Stimulated activated CD4-positive, alpha-beta T cell treated with anti-CD3 and anti-CD28 coated beads, Interleukin-1b, Interleukin-23, amount 100 ng/mL, for 48 hours (primary cell): ENCODE measurements at places on chromosomes 1 and 21.
A peak's percentile ranks its signal among the peaks of the same experiment; 100 is the strongest.

DNA sequence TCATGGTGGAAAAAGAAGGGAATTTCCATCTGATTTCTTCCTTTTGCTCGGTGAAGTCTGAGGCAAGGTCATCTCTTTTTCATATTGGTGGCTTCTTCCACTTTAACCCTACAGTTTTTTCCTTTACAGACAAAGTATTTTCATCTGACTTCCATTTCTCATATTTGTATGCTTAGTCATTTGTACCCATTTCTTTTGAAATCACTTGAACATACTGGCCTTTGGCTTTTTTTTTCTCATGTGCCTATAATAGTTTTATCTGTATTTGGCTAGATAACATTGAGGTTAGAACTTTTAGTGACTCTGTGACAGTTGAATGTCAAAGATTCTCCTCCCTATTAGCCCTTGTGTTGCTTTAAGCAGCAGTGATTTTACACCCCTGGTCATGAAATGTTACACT lies 27.7 kb downstream of the IL12RB2 start:
- DNase-seq: no peak

GRCh38 chr1:30747033-30748008 lies 10.3 kb downstream of the LAPTM5 start:
- no peak for DNase-seq

GRCh38 chr21:38958940-38959691 lies 153.4 kb downstream of the ETS2 start:
- peak; percentile 34 for DNase-seq

DNA sequence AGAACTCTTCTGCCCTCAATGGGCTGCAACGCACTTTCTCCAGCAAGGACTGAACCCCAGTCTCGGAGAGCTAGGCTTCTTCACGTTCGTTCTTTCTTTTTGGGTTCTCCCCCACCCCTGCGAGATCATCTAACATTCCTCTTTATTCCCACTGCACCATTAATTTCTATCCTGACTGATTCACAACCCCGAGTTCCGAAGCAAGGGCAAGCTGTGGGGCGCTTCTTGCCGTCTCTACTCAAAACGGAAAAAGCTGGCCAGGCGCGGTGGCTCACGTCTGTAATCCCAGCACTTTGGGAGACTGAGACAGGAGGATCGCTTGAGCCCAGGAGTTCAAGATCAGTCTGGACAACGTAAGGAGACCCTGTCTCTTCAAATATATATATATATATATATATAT lies 37.4 kb upstream of the BTG2 start:
- DNase-seq: no peak

DNA sequence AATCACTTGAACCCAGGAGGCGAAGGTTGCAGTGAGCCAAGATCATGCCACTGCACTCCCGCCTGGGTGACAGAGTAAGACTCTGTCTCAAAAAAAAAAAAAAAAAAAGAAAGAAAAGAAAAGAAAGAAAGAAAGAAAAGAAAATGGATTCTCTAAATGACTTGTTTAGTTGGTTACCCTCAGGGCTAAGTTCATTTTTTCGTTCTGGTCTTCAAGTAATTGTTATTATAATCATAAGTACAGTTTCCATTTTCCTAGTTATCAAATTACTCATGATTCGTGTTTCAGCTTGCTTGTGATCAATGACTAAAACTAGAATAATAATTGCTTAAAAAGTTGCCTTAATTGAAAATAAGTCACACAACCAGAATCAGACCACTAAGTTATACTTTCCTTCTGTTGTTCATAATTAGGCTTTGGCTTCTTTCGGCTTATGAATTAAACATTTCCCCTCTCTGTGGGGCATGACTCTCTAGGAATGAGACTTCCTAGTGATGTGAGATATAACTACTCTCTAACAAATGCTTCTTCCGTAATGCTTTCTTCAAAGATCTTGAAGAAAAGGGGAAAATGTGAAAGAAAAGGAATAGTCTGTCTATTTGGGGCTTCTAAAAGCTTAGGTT lies 9.6 kb upstream of the RLF start:
- no peak for DNase-seq

- DNase-seq: no peak
These were observed 382.3 kb upstream of the ZRANB2 start for GRCh38 chr1:71463144-71463543.

DNA sequence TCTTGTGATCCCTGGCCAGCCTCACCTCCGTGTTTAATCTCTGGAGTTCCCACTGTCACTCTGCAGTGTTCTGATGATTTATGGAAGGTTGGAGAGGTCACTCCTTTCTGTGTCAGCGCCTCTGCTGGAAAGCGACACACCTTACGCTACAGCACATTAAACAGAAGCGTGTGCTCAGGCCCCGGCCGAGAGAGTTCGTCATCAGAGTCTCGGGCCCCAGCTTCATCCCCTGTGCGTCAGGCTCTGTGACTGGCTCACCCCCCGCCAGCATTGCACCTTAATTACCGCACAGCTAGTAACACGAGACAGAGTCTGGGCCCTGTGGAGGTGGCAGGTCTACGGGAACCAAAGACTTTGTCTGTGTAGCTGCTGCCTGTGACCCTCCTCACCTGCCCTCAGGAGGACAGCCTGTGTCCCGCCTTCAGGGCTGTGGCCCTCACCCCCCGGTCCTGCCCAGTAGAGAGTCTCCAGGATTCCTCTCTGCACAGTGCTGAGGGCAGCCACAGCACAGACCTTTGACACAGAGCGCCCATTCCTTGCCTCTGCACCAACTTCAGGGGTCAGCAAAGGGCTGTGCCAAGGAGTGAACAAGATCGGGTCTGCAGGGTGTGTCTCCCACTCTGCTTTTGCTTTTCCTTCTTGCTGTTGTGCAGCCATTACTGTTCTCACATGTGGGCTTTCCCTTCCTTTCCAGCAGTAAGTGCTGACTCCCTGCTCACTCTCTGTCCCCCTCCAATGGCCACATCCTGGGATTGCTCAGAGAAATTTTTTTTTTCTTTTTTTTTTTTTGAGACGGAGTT lies 157.6 kb downstream of the PGBD5 start:
- DNase-seq: no peak

DNA sequence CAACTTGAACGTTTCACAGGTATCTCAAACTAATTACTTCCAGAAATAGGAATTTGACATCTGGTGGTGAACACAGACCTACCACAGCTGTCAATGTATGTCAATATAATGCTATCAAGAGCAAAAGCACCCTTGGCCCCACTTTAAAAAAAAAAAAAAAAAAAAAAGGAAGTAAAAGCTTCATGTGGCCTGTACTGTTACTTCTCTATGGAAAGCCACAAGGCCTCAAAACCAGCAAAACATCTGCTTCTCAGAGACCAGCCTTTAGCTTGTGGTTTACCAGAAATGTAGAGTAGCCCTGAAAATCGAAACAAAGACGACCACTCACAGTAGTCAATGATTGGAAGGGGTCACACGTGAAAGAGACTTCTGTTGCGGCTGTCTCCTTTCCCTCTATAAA lies 109.6 kb downstream of the SLC45A1 start:
- DNase-seq: no peak

DNA sequence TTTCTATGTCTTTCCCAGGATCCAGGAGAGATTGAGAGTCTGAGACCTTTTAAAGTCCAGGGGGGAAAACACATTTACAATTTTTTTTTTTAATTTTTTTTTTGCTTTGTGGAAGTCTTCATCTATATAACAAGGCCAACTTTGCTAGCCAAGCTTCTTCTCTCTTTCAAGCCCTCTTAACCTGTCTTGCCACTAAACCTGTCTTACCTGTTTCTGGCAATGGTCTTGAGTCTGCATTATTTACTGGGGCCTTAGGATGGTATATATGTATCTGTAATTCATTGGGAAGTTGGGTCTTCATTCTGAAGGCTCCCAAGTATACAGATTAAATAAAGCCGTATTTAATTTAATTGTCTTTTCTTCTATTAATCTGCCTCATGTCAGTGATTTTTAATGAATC lies 750.9 kb upstream of the B3GALT2 start:
- no peak for DNase-seq

GRCh38 chr1:71908871-71909390 lies 373.4 kb downstream of the NEGR1 start:
- no peak for DNase-seq

DNA sequence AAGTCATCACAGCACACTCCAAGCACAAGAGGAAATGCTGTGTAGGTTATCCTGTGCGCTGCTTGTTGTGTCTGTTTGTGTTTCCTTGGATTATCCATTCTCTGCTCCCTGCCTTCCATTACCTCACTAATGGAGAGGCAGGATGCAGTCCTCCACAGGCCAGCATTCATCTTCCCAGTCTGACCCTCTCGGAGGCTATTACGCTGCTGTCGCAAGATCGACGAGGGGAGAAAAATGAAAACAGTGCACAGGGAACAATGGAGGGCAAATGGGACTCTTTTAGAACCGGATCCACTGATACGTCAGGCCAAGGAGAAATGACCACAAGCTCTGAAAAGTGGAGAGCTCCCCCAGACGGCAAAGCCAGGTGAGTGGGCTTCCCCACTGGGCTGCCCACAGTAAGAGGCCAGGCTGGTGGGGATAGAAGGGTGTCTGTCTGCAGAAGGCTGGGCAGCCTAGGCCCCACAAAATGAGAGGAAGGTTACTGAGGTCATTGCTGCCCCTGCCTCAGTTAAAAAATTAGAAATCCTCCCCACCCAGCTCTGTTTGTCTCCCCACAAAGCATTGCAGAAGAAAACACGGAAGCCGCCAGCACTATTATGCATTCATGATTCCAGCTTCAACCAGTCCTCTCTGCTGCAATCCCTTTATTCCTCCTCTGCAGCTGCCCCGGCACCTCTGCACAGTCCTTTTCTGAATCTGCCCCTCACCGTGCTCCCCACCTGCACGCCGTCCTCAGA lies 21.7 kb downstream of the LRRN2 start:
- DNase-seq: no peak

- no peak for DNase-seq
These were observed 179.9 kb downstream of the TGFB2 start for GRCh38 chr1:218525031-218525430.

DNA sequence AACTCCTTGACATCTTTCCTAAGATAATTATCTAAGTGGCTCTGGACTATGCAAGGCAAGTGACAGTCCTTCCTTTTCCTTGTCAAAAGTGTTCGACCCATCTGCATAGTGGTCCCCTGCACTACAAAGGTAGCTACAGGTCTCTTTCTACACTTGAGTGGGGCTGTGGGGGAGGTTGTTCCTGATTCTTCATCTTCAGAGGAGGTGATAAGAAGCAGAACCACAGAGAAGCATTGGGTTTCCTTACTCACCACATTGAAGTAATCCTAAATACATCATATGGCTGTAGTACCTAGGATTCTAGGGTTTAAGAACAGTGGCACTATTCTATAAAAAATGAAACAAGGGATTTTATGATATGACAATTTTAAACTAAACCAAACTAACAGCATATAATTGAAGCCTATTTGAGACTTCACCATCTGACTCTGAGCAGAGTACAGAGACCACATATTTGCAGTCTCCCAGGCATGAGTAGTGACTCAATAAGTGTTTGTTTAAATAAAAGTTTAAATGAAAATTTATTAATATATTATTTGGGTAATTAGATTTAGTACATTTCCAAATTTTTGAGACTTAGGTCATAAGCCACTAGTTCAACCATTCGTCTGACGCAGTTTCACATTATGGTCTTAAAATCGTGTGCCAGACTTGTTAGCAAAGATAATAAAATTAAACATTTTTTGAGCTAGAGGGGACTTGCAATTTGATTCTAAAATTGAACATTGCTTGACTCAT lies 54.9 kb upstream of the NEK7 start:
- DNase-seq: no peak

DNA sequence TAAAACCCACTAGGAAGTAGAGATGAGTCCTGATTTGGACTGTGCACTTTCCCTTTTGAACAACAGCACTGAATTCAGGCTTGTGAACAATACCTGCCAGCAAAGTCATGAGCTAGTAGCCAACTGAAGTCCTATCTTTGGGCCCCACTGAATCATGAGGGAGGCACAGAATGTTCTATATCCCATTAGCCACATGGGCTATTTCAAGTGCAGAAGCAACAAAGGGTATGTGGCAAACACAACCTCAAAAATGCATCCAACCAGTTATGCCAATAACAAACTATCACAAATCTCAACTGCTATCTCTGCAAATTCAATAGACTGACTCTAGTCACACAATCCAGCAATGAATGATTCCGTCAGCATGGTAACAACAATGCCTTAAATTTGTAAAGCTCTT lies 276.0 kb downstream of the MRPL39 start:
- DNase-seq: no peak
